ENCODE measurements at places on chromosomes 3 and 15. TPM values are rescaled to one million over a fixed set of nuclear protein-coding genes. Genes with fewer than 3 reads are reported as not detected.

SLC28A1 gene
- not detected for total RNA-seq

GOLGA6L7 gene
- not detected for total RNA-seq

TRH gene
- not detected for total RNA-seq

ESYT3 gene
- 1.5 TPM for total RNA-seq

CP gene
- 0.97 TPM for total RNA-seq

ZDHHC19 gene
- not detected for total RNA-seq

- no peak for DNase-seq
Measured at GRCh38 chr3:26713091-26713490, 90.5 kb downstream of the LRRC3B start.

GRCh38 chr3:52227117-52227516 lies 1.7 kb upstream of the TLR9 start:
- DNase-seq: no peak

- no peak for DNase-seq
Measured at GRCh38 chr15:78453447-78453846, 15.4 kb downstream of the IREB2 start.

- no peak for DNase-seq
Measured at GRCh38 chr3:127276396-127276795, 11.4 kb downstream of the PRR20G start.

DNA sequence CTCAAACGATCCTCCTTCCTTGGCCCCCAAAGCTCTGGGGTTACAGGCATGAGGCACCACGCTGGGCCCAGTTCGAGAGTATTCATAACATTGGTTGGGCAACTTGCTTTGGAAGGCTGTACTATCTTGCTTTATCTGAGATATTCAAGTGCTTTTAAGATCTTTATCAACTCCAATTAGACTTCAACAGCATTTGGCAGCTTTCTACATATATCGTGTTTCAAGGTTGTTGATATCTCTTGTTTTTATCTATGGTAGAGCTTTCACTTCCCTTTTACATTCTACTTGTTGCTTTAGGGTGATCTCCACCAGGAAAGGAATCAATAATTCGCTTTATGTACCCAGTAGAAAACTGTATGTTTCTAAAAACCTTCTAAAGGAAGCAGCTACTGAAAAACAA lies 395.3 kb downstream of the IL5RA start:
- no peak for DNase-seq

DNA sequence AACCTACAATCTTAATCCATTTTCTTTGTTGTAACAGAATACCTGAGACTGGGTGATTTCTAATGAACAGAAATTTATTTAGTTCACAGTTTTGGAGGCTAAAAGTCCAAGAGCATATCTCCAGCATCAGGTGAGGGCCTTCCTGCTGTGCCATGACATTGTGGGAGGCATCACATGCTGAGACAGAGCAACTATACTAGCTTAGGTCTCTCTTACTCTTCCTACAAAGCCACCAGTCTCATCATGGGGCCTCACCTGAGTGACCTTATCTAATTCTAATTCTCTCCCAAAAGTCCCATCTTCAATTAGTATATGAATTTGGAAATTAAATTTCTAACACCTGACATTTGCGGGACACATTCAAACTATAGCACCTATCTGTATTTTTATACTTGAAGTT lies 247.1 kb upstream of the MRPL3 start:
- no peak for DNase-seq

- no peak for DNase-seq
Measured at GRCh38 chr3:37686220-37686619, 175.5 kb upstream of the CTDSPL start.

- no peak for DNase-seq
Measured at GRCh38 chr3:175430983-175431773, 572.0 kb downstream of the NAALADL2 start.

- peak; percentile 40 for DNase-seq
Measured at GRCh38 chr3:56682462-56683121, 473 bp downstream of the TASOR start.

DNA sequence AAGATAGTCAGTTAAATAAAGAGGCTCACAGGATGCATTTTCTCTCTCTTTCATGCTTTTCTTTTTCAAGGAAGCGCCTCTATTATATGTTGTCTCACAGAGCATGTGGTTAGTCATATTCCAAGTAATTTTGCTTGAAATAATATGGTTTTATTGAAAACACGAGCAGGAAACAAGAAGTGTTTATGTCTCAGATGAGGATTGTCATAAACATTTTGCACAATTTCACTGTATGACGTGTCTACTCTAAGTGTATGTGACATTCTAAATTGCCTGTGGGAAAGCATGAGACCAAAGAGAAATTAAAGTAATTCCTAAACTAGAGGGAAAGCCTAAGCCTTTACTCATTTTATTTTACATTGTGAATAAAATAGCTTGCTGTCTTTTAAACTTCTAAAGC lies 818.6 kb downstream of the EPHA3 start:
- DNase-seq: no peak

DNA sequence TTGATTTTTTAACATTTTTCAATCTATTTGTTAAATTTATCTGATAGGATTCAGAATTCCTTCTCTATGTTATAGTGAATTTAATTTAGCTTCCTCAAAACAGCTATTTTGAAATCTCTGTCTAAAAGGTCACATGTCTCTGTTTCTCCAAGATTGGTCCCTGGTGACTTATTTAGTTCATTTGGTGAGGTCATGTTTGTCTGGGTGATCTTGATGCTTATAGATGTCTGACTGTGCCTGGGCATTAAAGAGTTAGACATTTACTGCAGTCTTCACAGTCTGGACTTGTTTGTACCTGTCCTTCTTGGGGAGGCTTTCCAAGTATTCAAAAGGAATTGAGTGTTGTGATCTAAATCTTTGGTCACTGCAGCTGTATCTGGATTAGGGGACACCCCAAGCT lies 169.5 kb upstream of the C2CD4B start:
- no peak for DNase-seq

DNA sequence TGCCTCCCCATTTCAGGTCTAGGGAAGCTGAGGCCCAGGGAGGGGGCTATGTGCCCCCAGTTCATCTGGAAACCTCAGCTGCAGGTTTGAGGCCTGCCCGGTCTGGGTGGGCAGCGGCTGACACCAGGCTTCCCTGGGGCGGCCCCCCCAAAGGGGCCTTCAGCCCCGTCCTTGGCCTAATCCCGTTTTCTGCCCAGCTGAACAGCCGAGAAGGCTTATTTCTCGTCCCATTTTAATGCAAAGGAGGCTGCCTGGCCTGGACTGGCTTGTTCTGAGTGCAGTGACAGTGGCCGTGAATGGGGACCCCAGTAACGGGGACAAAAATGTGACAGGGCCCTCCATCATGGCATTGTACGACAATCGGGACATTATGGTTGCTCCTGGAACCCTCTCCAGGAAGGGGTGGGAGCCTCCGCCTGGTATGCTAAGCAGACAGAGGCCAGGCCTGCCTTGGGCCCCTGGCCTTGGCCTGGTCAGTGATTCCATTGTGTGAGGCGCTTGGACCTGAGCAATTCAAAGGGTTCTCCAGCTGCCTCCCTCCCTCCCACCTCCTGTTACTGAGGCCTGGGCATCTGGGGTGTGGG lies 93.9 kb downstream of the WNT7A start:
- no peak for DNase-seq

- DNase-seq: no peak
Measured at GRCh38 chr3:33096093-33096868, 665 bp downstream of the GLB1 start.

DNA sequence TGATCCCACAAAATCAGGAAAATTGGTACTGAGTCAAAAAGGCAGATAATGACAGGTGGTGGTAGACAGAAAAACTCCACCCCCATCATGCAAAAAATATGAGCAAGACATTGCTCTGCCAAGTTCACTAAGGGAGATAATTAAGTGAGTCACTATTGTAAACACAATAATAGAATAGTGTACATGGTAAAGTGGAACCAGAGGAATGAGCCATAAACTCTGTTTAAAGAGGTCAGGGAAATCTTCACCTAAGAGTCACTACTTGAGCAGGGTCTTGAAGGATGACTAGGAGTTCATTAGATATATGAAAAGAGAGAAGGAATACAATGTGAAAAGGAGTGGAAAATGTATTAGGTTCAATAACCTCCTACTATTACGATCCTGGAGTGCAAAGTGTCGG lies 213.4 kb upstream of the PEX5L start:
- DNase-seq: no peak

Measured in esophagus squamous epithelium (tissue), 5 donors.